Upper lobe of right lung (tissue), 1 donor: ENCODE measurements at places on chromosomes 2 and 18. TPM values are rescaled to one million over a fixed set of nuclear protein-coding genes. Genes with fewer than 3 reads are reported as not detected.

DNA sequence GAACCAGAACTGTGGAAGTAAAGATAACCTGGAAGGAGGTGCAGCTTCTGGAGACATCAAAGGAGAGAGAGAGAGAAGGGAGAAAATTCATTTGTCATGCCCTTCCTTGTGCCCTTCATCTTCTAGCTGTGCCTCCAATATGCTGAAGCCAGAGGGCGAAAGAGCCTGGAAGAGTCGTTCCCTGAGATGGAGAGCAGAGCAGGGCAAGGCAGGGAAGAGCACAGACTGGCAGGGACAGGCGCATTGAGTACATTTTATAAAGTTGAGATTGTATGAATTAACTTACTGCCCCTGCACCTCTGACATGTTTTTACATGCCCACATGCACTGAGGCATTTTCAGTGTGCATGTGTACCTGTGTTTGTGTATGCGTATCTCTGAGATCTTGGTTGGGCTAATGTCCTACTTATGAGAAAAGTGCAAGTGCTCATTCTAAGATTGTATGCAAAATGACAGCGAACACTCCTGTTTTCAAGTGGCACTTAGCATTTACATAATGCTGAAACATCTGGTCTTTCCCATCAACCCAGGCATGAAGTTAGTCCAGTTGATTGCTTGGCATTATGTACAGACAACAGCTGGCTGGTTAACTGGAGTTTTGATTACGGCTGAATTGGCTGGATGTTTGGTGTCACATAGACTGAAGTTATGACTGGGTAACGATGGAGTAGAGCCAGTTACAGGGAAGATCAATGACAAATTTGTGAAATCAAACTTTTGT lies 23.7 kb upstream of the MMADHC start:
- H3K4me1 ChIP-seq: peaks cover 10% of the 10 kb centered on the region
- H3K27ac ChIP-seq: no peak overlapping the region
- no peak for DNase-seq
- no peak overlapping the region for H3K4me3 ChIP-seq

DNA sequence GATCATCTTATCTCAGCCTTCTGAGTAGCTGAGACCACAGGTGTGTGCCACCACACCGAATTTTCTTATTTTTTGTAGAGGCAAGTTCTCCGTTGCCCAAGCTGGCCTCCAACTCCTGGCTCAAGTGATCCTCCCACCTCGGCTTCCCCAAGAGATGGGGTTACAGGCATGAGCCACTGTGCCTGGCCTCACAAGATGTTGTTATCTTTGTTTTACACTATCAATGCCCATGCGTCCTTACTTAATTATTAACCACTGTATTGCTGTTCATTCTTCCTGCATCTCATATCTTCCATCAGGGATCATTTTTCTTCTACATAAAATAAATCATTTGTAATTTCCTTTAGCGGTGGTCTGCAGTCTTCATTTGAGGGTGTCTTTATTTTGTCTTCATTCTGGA lies 181.9 kb downstream of the TGIF1 start:
- DNase-seq: no peak
- H3K36me3 ChIP-seq: no peaks in the 10 kb centered on the region
- no peaks in the 10 kb centered on the region for H3K27me3 ChIP-seq
- no peaks in the 10 kb centered on the region for H3K4me1 ChIP-seq
- H3K27ac ChIP-seq: no peak overlapping the region

DNA sequence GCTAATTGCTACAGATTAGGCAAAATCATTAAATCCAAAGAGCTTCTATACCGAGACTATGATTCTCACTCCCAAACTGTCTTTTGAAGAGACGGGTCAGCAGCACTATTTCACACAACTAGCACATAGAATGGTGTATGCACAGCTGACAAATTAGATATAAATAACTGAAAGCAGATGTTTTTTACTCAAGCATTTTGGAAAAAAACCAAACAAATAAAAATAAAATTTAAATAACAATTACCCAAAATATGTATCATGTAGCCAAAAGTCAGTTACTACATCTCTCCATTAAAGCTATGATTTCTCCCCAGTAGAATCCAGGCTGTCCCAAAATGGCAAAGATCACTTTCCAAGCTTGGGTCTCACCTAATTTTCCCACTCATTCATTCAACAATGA lies 107.9 kb downstream of the TMEM163 start:
- no peak overlapping the region for H3K4me3 ChIP-seq
- H3K27me3 ChIP-seq: no peaks in the 10 kb centered on the region
- no peaks in the 10 kb centered on the region for H3K36me3 ChIP-seq
- no peak for DNase-seq
- H3K4me1 ChIP-seq: no peaks in the 10 kb centered on the region

- H3K4me1 ChIP-seq: no peaks in the 10 kb centered on the region
- no peaks in the 10 kb centered on the region for H3K36me3 ChIP-seq
- no peak overlapping the region for H3K4me3 ChIP-seq
- no peak overlapping the region for H3K27ac ChIP-seq
- no peaks in the 10 kb centered on the region for H3K27me3 ChIP-seq
Measured at GRCh38 chr2:123816203-123816602, 208.9 kb upstream of the CNTNAP5 start.

The VAMP5 gene
- 84.8 TPM for total RNA-seq

DNA sequence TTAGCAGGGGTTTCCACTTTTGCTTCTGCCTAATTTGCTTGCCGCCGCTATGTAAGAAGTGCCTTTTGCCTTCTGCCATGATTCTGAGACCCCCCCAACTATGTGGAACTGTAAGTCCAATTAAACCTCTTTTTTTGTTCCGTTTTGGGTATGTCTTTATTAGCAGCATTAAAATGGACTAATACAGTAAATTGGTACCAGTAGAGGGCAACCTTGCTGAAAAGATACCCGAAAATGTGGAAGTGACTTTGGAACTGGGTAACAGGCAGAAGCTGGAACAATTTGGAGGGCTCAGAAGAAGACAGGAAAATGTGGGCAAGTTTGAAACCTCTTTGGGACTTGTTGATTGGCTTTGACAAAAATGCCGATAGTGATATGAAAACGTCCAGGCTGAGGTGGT lies 216.1 kb upstream of the FSIP2 start:
- H3K4me1 ChIP-seq: no peaks in the 10 kb centered on the region
- no peaks in the 10 kb centered on the region for H3K27me3 ChIP-seq
- no peak for DNase-seq
- H3K27ac ChIP-seq: no peak overlapping the region

The ASXL2 gene
- total RNA-seq: 34.3 TPM

The BOK gene
- 56.4 TPM for total RNA-seq

GRCh38 chr2:47360283-47360682 lies 42.7 kb upstream of the MSH2 start:
- DNase-seq: no peak
- no peaks in the 10 kb centered on the region for H3K27me3 ChIP-seq
- H3K36me3 ChIP-seq: no peaks in the 10 kb centered on the region

GRCh38 chr2:12051831-12052230 lies 305.4 kb downstream of the LPIN1 start:
- DNase-seq: no peak
- H3K4me1 ChIP-seq: no peaks in the 10 kb centered on the region
- H3K27me3 ChIP-seq: no peaks in the 10 kb centered on the region
- H3K27ac ChIP-seq: no peak overlapping the region
- no peak overlapping the region for H3K4me3 ChIP-seq

The MEP1B gene
- total RNA-seq: not detected

GRCh38 chr2:113216891-113217454 lies 43.2 kb downstream of the PSD4 start:
- no peak for DNase-seq
- no peaks in the 10 kb centered on the region for H3K36me3 ChIP-seq
- peak overlapping the region; percentile 82 for H3K27ac ChIP-seq
- peaks cover 25% of the 10 kb centered on the region for H3K4me1 ChIP-seq
- H3K4me3 ChIP-seq: no peak overlapping the region

DNA sequence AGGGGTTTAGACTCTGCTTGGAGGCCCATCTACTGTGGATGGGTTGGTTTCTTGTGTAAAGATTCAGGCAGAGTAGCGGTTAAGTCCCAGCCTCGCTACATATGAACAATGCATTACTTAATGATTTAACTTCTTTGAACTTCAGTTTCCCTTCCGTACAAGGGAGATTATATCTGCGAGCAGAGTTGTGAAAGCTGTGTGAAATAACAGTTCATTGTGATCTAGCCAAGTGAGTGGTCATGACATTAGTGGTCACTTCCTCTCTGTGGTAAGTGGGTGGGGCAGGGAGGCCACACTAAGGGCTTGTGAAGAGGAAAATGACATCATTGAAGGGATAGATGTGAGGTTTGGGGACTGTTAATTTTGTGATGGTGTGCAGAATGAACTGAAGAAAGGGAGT lies 14.1 kb upstream of the MEX3C start:
- H3K27me3 ChIP-seq: no peaks in the 10 kb centered on the region
- H3K4me1 ChIP-seq: peaks cover 6% of the 10 kb centered on the region
- no peaks in the 10 kb centered on the region for H3K36me3 ChIP-seq
- H3K4me3 ChIP-seq: no peak overlapping the region
- no peak overlapping the region for H3K27ac ChIP-seq
